Right cardiac atrium (tissue), 5 donors: ENCODE measurements at places on chromosomes 2 and 18.

GRCh38 chr2:72425996-72426395, 278.3 kb upstream of the CYP26B1 start:
- no peak for DNase-seq

- no peak for DNase-seq
Measured at GRCh38 chr2:139353874-139354273, 573.7 kb upstream of the NXPH2 start.

DNA sequence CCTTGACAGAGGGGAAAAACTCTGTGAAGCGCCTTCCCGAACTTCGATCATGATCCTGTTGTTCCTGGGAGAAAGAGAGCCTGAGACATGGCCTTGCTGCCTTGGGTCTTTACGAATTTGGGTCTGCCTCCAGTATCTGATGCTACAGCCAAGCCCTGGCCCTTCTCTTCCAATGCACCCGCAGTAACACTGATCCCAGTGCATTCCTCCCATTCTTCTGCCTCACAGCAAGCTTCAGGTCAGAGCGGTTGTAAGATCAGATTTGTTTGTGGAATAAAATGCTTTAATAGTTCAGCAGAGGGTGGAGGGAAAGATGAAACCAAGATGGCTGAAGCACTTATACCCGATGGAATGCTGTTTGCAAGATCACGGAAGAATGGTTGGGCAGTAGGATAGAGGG, 196.7 kb upstream of the SIX2 start:
- no peak for DNase-seq

GRCh38 chr2:141767691-141768090, 363.1 kb downstream of the LRP1B start:
- DNase-seq = no peak

DNA sequence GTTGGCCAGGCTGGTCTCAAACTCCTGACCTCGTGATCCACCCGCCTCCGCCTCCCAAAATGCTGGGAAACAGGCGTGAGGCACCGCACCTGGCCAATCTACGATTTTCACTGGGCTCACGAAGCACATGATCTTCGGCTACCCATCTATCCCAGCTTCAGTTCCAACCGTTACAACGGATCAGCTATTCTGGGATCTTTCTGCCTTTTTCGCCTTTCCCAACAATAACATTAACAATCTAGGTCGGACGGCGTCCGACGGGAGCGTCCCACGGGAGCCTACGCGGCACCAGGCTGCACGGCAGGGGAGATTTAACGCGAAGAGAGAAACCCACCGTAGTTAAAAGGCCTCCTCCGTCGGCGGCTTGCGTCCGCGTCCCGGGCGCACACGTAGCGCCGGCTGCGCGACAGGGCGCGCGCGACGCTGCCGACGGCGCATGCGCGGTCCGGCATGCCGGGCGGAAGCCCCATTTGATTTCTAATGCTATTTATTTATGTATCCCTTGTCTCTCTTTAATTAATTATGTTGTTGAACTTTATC, at the start of gene MSL3B:
Gene MSL3B, minus strand, starts transcription at position 394 of the 540 bp plus-strand sequence.
- DNase-seq = peak; percentile 56

DNA sequence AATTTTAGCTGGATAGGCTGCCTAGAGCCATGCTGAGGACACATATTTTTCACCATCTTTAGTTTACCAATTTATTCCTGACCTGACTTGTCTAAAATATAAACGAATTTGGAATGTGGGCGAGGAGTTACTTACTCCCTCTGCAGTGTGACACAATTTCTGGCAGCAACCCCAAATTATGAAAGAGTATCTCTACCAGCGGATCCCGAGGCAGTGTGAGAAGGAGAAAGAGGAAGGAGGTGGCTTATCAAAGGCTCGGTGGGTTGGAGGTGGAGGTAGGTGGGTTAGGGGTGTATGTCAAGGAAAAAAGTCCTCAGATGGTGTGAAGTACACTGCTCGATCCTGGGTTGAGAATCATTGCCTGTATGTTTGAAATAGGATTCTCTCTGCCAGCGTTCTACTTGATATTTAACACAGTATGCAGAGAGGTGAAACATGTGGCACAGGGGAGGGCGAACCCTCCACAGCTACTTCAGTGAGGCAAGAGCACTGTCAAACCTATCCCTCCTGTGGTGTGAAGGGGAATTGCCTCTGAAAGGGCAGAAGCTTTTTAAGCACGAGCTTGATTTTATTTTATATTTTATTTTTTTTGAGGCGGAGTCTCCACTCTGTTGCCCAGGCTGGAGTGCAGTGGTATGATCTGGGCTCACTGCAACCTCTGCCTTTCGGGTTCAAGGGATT, 76.0 kb downstream of the RFTN2 start:
- peak; percentile 39 for DNase-seq
